ENCODE measurements at places on chromosomes 5 and 9.
A peak's percentile ranks its signal among the peaks of the same experiment; 100 is the strongest.

DNA sequence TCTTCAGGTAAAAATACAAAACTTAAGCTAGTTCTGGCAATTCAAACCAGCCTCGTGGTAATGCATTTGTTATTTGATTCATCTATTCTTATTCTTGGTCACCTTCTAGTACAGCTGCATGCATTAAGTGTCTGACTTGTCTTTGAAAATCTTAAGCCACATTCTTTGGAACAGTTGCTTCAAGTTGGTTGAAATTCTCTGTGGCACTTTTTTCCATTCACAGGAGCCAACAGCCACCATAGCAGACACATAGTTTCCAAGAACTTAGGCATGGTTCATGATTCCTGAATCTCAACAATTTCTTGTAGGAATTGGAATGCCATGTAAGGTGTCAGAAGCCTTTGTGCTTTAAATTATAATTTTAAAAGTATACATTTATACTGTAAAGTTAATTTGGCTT lies 47.4 kb upstream of the MEF2C start:
- DNase-seq: no peak

- DNase-seq: no peak
Observed at GRCh38 chr5:74717596-74717995, 32.6 kb downstream of the HEXB start.

- DNase-seq: no peak
Observed at GRCh38 chr9:135763716-135764446, 61.9 kb downstream of the KCNT1 start.

GRCh38 chr5:129724647-129725046 lies 23.2 kb upstream of the MINAR2 start:
- DNase-seq: no peak

DNA sequence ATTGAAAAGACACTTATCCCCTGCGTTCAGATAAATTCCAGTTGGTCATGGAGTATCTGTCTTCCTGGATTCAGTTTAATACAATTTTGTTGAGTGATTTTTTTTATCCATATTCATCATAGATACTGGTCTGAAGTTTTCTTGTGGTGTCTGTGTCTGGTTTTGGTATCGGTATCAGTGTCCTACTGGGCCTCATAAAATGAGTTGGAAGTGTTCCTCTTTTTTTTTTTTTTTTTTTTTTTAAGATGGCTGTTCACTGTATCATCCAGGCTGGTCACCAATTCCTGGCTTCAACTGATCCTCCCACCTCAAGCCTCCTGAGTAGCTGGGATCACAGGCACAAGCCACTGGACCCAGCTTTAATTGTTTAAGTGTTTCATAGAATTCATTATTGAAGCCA lies 2.9 kb upstream of the CAMSAP1 start:
- DNase-seq: no peak

DNA sequence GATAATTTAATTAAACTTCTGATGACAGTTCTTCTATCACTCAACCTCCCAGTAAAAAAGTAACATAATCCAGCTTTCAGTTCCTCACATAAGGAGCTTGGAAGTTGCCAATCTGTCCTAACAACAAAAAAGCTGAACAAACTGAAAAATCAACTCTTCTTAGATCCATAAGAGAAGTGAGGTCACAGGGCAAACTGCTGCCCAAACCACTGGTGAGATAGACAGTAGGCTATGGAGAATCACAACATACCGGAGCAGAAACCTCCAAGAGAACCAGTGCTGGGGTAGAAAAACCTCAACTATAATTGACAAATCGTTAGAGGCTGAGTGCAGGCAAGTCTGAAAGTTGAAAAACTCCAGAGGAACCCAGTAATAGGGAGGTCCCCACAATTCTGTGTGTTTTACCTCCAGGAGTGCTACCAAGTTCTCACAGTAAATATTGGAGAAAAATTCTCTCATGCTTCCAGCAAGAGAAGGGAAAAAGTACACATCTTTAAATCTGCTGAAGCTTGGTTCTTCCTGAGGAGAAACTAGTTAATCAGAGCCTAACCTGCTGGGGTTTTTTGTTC lies 300.0 kb downstream of the PDE4D start:
- no peak for DNase-seq

- DNase-seq: no peak
Observed at GRCh38 chr5:135012033-135012588, 21.9 kb downstream of the PITX1 start.

DNA sequence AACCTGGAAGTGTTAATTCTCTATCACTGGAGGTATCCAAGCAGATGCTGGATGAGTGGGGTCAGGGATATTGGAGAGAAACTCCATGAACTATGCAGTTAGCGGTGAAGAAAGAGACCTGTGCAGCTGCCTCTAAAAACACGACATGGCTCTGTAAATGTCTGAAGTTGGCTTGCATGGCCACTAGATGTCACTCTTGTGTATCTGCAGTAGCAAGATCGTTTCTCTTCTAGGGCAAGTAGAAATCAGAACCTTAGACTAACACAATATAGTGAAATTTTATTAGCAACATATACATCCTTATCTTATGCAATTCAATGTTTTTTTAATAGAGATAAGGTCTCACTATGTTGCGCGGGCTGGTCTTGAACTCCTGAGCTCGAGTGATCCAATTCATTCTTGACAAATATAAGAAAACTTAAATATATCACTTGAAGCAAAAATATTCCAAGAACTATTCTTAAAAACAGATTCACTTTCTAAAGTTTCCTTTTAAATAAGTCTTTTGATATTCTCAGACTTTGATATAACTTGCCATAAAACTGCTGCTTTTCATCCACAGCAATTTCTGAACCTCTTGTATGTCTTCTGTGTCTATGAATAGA lies 2.9 kb downstream of the OR2S2 start:
- DNase-seq: no peak

GRCh38 chr9:23643656-23644258 lies 182.3 kb downstream of the ELAVL2 start:
- DNase-seq: no peak

- no peak for DNase-seq
Observed at GRCh38 chr9:36945999-36946398, 88.1 kb downstream of the PAX5 start.

DNA sequence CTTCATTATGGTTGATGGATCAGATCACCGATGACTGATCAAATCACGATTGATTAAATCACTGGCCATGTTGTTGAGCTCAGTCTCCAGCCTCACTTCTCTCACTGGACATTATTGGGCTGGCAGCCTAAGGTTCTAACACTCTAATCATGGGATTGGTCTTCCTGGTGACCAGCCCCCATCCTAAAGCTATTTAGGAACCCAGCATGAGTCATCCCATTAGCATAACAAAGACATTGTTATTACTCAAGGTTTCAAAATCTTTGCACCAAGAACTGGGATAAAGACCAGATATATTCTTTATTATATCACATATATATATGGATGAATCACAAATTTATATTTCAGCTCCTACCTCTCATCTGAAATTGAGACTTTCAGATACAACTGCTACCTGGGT lies 272.1 kb upstream of the IL12B start:
- DNase-seq: no peak

DNA sequence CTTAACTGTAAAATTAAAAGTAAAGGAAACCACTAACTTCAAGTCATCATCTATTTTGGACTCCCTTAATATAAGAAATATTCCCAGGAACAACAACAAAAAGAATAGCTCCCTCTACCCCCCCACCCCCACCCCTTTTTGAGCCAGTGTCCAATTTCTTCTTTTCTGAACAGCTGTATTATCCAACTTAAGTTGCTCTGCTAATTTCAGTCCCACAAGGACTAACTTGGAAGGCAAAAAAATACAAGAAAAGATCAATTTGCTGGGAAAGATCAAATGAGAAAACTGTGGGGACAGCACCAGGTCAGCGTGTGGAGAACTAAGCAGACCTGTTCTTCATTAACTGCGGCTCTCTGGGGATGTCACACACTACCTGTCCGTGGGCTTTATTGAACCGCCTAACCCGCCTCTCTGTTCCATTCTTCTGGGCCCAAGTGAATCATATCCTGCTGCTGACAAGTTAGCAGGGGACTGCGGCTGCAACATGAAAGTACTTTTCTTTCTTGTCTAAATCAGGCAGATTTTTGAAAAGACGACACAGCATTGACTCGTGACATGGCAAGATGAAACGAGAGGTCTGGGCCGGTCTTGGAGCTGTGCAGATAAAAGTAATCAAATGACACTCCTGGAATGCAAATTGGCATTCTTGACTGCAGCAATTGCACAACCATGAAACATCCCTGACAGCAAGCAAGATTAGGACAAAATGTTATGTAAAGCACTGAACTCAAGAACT lies 2.7 kb downstream of the BNC2 start:
- no peak for DNase-seq

GRCh38 chr5:65292196-65292595 lies 189.5 kb downstream of the ADAMTS6 start:
- DNase-seq: no peak

GRCh38 chr5:10503321-10503720 lies 60.5 kb upstream of the ANKRD33B start:
- DNase-seq: no peak

- no peak for DNase-seq
Observed at GRCh38 chr5:122447072-122447471, 135.0 kb downstream of the SNCAIP start.

GRCh38 chr5:133868946-133869518 lies 99.4 kb downstream of the C5orf15 start:
- DNase-seq: peak; percentile 51

GRCh38 chr9:27382308-27382707 lies 85.4 kb upstream of the EQTN start:
- DNase-seq: no peak

- no peak for DNase-seq
Observed at GRCh38 chr5:1201327-1202025, at the start of gene SLC6A19. Gene SLC6A19, plus strand, starts transcription at chr5:1201595. Its CDS starts 56 bp downstream, at chr5:1201651.

DNA sequence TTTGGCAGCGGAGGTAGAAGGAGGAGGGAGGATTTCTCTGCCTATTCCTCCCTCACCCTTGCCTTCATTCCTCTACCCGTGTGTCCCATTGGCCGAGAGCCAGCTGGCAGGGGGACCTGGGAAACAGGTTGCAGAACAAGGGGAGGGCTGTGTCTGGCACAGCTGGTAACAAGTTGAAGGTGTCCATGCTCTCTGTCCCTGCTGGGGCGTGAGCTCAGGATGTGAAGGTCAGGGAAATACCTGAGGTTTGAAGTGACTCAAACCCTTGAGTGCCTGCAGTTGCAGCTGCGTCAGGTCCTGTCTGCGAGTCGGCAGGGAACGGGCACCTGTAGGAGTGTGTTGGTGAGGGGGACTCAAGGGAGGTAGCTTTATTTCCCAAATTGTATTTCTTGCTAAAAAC lies 16.2 kb downstream of the MIGA2 start:
- no peak for DNase-seq

GRCh38 chr5:89268460-89268859 lies 385.5 kb upstream of the MEF2C start:
- DNase-seq: no peak

DNA sequence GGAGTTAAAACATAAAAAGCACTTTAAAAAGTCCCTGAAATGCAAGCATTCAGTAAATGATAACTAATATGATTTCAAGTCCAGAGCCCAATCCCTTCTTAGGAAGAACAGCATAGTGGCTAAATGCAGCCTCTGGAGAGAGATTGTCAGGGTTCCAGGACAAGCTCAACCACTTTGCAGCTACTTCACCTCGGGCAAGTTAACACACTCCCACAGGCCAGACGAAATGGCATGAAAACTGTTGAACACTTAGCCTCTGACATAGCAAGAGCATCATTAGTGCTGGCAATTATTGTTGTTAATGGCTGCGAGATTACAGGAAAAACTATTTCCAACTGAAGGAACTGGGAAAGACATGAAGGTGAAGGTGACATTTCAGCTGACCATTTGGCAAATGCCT lies 205.8 kb downstream of the GRIA1 start:
- no peak for DNase-seq

DNA sequence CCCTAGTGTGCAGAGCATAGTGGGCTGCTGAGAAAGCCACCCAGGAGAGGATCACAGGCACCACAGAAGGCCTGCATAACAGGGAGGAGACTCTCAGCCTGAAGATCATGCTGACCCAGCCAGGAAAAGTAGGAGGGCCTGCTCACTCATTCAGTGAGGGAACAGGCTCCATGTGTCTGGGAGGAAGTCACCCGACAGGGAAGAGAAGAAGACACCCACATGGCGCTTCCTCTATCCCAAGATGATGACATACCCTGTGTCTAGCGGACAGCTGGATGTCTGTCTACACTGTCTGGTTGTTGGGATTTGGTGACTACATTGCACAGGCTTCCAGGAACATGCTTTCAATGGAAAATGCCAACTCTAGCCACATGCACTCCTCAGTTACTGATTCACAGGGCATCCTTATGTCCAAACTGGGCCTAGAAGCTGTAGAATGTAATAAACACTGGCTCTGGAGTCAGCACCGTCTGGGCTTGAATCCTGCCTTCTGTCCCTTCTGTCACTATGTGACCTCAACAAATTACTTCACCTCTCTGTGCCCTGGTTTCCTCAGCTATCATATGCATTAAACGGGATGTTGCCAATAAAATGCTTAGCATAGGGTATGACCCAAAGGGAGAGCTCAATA lies 47.6 kb downstream of the KLHL3 start:
- DNase-seq: no peak

GRCh38 chr9:109478051-109478563 lies 20.0 kb downstream of the PTPN3 start:
- DNase-seq: no peak

DNA sequence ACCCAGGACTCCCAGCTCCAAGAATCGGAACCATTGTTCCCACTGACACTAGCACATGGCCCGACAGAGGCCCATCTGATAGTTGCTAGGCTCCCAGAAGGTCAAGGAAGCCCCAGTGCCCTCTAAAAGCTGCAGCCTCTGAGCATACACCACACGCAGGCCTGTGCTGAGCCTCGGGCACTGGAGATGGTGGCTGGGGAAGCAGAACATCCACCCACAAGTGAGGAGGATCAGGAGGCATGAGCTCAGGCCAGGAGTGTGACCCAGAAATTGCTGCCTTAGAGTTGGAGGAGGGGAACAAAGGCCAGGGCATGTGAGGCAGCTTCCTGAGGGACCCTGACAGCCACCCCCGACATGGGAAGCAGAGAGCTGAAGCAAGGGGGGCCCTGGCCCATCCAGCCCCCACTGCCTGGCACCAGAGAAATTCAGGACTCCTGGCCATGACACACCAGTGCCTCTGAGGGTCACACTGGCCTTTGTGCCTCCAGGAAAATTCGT lies 21.4 kb downstream of the IPPK start:
- no peak for DNase-seq

GRCh38 chr5:147782110-147783028 lies at the start of gene JAKMIP2:
Gene JAKMIP2, minus strand, starts transcription at chr5:147782728. Its CDS starts 110,922 bp downstream, at chr5:147671806.
- DNase-seq: peak; percentile 87

DNA sequence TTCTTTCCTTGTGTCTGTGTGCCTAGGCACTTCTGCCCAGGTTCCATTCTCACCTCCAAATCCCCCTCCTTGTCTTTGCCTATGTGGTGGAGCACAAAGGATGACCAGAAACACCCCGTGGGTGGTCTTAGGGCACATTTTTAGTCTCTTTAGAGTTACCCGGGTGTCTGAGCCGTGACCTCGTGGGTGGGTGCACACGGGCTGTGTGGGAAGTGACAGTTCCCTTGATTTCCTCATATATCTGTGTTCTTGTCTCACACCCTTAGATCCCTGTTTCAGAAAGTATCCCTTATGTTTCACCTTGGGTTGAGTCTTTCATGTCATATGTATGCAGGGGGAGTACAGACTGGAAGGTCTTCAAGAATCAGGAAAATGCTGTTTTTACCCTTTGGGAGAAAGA lies 13.4 kb upstream of the SMIM32 start:
- no peak for DNase-seq

GRCh38 chr5:104045987-104046386 lies 483.4 kb upstream of the NUDT12 start:
- no peak for DNase-seq
